Esophagus squamous epithelium (tissue), 5 donors: ENCODE measurements at places on chromosomes 2 and 18.

GRCh38 chr2:230678451-230678850, 34.2 kb upstream of the CAB39 start:
- DNase-seq: no peak

GRCh38 chr18:32238635-32239268, 48.9 kb downstream of the MEP1B start:
- no peak for DNase-seq

DNA sequence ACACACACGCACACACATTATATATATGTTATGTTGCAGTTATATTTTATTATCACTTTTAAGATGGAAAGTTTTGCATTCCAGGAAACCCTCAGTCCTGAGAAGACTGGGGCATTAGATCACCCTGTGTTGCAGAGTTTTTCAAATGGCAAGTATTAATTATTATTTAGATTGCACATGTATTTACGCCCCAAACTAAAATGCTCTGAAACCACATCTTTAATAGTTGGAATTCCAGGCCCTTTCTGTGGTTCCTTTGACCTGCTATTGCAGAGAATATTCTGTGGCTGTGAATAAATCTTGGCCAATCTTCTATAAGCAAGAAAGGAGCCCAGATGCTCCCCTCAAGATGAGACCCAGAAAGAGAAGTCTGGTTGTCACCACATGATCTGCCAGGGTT, 427.0 kb upstream of the TNP1 start:
- no peak for DNase-seq

DNA sequence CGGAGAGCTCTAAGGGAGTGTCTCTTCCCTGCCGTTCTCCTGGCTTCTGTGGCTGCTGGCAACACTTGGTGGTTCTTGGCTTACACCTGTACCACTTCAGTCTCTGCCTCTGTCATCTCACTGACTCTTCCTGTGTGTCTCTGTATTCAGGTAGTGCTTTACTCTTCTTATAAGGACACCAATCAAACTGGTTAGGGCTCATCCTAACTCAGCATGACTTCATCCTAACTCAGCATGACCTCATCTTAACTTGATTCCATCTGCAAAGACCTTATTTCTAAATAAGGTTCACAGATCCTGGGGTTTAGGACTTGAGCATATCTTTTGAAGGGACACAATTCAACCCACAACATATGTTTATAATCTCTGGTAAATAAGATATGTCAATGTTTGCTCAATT, 51.6 kb upstream of the DSEL start:
- no peak for DNase-seq

DNA sequence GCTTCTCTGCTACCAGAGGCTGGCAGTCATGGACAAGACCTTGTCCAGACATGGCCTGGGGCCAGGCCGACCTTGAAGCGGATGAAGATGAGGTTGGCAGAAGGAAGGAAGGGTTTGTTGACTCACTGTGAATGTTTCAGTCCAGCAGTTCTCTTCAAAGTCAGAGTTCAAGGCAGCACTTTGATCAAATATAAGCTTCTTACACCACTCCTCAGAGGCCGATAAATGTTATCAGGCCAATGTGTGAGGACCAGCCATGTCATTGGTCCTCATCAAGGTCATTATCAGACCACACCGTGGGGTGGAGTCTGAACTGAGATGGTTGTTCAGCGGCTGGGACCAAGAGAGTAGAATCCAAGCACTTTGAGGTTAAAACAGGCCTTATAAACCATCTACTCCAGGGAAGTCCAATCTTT, 35.5 kb downstream of the QPCT start:
- no peak for DNase-seq

DNA sequence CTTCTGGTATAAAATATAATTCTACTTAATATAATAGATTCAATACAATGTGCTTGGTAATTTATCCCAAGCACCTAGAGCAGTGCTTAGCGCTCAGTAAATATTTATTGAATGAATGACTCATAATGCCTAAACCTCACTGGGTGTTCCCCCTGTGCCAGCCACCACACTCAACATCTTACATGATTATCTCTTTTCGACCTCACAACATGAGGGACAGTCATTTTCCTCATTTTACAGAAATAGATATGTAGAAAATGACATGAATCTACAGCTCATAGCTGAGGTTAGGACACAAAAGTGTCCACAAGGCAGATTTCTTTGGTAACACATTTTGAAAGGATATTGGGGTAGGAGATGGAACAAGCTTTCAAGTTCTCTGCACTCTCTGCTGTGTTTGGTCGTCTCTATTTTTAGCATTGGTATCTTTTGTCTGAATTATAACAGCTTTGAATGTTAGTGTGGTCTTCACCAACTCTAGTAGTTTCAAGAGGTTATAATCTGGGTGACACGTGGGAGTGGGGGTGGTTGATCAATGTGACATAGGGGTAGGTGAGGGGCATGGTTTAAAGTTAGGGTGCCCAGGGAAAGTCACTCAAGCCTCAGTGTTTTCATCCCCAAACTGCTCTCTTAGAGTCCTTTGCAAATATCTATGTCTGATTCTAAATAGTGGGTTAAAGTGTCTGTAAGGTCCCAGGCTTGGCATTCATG, 9.8 kb downstream of the MYOM1 start:
- no peak for DNase-seq

DNA sequence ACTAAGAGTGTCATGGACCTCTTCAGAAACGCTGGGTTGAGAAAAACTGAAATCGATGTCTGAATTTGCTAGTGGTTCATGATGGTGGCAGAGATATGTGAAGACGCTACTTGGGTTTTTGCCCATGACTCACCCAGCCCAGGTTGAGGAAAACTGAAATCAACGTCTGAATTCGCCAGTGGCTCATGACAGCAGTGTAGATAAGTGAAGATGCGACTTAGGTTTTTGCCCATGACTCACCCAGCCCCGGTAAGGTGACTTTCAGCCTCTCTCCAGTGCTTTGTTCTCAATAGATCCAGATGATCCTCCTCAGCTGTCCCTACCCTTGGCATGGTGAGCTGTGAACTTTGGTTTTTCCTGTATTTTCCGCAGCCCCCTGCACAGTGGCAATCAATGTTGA, 105.3 kb upstream of the SIX3 start:
- DNase-seq: no peak

GRCh38 chr2:1488181-1488671, 75.0 kb downstream of the TPO start:
- no peak for DNase-seq

DNA sequence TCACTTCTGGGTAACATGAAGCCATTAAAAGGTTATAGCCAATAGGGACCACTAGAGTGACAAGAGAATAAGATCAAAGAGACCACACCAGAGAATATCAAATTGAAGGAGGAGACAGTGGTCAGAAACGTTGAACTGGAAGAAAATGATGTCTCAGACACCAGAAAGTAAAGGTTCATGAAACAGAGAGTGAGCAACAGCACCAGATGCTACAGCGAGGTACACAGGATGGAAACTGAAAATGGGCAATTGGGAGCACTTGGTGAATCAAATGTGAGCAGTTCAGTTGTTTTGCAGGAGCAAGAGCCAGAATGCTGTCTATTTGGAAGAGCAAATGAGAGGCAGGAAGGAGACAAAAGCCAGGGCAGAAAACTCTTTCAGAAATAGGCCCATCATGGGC, 162.6 kb downstream of the SS18 start:
- no peak for DNase-seq

- no peak for DNase-seq
These were observed 16.9 kb downstream of the KLHL41 start for GRCh38 chr2:169526451-169526850.

- DNase-seq: no peak
These were observed 336.4 kb upstream of the CDH20 start for GRCh38 chr18:60996822-60997221.

GRCh38 chr2:236338495-236339184, 74.4 kb upstream of the ASB18 start:
- DNase-seq: no peak

GRCh38 chr2:206962966-206963365, 23.6 kb downstream of the CPO start:
- DNase-seq: no peak

DNA sequence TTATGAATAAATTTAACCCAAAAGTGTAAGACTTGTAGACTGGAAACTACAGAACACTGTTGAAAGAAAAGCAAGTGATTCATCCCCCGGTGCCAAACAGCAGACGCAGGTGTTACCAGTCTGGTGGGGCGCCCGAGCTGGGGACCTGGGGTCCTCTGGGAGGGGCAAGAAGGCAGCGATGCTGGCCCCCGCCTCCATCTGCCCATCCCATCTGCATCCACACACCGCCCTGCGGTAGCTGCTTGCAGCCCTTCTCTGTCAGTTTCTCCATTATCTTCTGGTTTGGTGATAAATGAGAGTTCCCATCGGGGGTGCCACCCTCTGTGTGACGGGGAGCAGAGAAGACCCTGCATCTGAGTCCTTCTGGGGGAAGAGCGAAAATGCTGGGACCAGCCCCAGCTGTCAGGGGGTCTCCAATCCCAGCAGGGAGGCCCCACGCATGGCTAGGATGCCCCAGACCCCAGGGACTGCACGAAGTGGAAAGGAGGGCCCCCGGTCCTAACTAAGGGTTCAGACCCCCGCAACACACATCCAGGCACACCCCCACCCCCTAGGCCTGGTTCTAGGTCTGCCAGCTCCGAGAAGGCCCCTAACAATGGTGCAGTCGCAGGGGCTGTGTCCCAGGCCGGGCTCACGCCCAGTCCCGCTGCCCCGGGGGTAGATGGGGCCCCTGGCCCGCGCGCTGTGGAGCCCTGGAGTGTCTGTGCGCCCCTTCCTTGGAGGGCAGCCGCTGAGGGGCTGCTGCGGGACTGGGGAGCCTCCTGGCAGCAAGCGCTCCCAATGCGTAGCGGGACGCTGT, 686 bp upstream of the RGPD8 start:
- DNase-seq: no peak

- DNase-seq: no peak
These were observed 16.7 kb upstream of the EDAR start for GRCh38 chr2:109005686-109006204.

- DNase-seq: no peak
These were observed 909.4 kb upstream of the GYPC start for GRCh38 chr2:125746321-125747164.

DNA sequence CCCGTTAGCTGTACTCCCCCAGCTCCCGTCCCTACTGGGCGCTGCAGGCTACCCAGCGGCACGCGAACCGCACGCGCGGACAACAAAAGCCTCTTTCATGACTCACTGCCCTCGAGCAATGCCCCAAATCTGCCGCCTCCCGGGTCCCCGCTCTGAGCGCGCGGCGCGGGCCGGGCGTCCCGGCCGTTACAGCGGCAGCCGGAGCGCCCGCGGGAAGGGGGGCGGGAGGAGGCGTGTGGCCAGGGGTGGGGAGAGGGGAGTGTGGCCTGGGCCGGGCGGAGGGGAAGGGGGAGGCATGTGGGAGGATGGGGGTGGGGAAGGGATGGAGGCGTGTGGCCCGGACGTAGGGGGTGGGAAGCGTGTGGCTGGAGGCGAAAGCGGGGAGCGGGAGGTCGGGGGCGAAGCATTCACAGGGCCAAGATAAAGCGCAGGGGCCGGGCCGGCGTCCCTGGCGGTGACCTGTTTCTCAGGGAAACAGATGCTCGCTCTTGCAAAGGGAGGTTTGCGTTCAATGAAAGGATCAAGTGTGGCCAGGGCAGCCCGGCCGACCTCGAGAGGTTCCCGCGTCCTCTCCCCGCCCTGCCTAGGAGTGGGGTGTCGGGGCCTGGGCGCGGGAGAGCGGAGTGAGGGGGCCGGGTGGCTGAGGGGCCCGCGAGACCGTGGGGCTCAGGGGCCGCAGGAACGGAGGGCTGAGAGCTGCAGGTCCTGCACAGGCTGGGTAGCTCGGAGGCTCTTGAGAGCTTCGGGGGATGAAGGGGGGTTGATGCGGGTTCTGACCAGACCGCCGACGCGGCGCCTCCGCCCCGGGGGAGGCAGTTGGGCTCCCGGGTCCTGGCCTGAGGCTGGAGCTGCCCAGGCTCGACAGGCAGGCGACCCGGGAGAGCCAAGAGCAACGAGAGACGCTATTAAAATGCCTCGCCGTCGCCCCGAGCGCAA, 3.5 kb upstream of the NEUROD1 start:
- DNase-seq: no peak

DNA sequence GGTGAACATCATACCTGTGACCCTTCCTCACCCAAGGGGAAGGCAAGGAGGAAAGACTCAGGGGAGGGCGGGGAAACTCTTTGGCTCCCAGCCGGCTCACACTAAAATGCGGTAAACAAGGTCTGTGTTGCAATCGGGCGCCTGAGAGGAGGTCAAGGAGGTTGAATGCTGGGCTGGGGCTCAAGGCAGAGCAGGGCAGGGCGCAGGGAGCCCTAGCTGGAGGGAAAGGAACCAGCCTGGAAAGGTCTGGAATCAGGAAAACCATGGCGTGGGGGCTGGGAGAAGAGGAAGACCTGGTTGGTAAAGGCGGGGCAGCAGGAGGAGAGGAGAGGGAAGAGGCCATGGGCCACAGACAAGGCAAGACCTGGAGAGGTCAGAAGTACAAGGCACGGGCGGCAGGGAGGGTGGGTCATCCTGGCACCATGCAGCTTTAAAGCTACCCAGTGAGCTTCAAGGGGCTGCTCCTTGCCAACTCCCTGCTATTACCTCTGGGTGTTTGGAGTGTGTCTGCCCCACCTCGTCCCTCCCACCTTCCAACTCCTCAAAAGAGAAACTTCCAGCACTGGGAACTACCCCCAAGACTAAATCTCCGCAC, 4.8 kb upstream of the TMEM37 start:
- no peak for DNase-seq

GRCh38 chr2:202121532-202122162, 48.6 kb downstream of the KIAA2012 start:
- no peak for DNase-seq

- no peak for DNase-seq
These were observed 174.4 kb downstream of the ICOS start for GRCh38 chr2:204110751-204111516.

GRCh38 chr2:132515010-132515409, 98.4 kb downstream of the GPR39 start:
- DNase-seq: no peak

GRCh38 chr2:101116841-101117552, 34.2 kb downstream of the TBC1D8 start:
- DNase-seq: no peak

- DNase-seq: no peak
These were observed 118.3 kb downstream of the LPIN1 start for GRCh38 chr2:11864724-11865123.

DNA sequence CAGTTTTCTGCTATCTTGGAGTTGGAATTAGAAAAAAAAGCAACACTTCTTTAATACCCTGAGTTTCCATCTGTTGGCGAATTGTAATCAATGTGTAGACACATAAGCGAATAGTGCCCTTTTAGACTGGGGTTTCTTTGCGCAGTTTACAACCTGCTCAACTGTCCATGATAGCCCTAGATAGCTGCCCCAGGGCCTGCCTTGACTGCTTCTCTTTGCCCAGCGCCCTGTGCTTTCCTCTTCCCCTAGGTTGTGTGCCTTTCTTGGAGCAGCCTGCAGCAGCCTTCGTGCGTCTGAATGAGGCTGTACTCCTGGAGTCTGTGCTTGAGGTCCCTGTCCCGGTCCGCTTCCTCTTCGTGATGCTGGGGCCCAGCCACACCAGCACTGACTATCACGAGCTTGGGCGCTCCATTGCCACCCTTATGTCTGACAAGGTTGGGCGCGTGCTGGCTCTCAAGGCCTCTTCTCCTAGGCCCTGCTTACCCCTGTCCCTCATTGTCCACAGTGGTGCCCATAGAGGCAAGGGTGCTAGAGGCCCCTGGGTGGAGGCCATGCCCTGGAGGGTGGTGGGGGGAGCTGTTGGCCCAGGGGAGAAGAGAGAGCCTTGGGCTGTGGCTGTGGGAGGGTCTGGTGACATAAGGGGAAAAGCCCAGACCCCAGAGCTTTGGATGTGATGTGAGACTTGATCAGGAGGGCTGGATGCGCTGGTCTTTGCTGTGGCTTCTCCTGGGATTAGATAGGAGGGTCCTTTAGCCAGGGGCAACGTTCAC, 6.9 kb downstream of the SLC4A3 start:
- no peak for DNase-seq

- DNase-seq: no peak
These were observed at the start of gene SIX2 for GRCh38 chr2:45009303-45009927. SIX2 (minus strand) TSS chr2:45009452; CDS start chr2:45009110, 342 bp downstream.
